Activated CD8-positive, alpha-beta T cell treated with anti-CD3 and anti-CD28 coated beads for 36 hours (primary cell): ENCODE measurements at places on chromosomes 16 and 17. TPM values are rescaled to one million over a fixed set of nuclear protein-coding genes. Genes with fewer than 3 reads are reported as not detected.

- no peak for DNase-seq
These were observed 465.0 kb upstream of the MAF start for GRCh38 chr16:80065541-80065940.

GRCh38 chr17:9522074-9522473 lies 53.5 kb downstream of the STX8 start:
- DNase-seq: peak; percentile 12

DNA sequence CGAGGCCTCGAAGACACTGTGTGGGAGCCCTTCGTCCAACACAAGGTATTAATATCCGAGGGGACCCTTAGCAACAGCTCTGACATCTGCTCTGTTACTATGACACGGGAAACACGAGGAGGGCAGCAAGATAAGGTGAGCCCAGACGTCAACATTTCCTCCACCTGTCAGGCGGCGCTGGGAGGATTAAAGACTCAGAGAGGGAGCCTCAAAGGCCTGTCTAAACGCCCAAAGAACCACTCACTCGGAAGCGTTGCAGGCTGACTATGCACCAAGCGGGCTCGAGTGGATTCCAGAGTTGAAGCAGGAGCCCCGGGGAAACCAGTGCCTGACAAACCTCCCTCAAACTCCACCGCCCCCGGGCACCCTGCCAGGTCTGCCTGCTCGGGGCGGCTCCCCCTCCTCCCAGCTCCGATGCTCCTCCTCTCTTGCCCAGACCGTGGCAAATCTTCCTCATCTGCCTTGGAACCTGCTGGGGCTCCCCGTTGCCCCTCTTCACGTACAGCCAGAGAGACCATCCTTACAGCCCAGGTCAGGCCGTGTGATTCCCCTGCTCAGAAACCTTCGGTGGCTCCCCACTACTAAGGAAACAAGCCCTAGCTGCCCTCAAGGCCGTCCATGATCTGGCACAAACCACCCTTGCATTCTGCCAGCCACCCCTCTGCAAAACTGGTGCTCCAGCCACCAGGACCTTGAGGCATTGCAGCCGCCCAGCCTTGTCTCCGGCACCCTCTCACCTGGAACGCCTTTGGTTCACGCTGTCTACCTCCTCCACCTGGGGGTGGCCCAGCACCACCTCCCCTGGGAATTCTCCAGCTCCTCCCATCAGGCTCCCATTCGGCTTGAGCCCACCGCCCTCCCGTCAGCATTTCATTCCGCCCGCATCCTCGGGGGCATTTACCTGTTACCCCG lies 16.2 kb downstream of the RPH3AL start:
- peak; percentile 31 for DNase-seq

The IRX5 gene
- 0.14 TPM for total RNA-seq

The CISD3 gene
- 44.2 TPM for total RNA-seq

The LPCAT2 gene
- total RNA-seq: not detected
